GOT3 (cell line): ENCODE measurements at places on chromosomes 12 and 14.

DNA sequence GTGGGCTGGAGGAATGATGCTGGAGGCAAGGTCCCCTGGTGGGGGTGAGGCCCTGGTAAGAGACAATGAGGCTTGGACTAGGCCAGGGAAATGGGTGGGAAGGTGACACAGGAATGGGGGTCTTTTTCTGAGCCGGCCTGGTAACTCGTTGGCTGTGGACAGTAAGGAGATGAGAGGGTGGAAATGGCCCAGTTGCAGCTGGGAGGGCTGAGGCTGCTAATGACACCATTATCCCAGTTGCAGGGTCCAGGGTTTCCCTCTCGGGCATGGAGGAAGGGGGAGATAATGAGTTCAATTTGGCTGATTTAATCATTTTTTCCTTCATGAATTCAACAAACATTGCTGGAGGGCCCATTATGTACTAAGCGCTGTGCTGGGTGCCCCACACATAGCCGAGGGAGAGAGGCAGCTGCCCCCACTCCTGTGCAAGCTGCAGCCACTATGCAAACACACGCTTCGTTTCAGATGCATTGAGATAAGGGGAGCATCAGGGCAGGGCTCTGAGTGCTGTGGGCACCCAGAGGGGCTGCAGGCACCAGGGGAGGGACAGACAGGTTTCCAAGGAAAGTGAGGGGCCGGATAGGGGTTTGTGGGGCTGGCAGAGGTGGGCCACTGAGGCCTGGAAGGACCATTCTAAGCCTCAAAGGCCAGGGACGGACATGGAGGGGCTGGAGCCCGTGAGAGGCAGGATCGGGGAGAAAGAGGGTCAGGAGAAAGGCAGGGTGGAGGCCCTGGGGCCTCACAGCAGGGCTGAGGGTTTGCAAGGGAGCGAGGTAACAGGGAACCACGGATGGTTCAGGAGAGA, 43.2 kb upstream of the MEG3 start:
- DNase-seq = no peak

GRCh38 chr14:90489306-90489705, 92.5 kb downstream of the CALM1 start:
- DNase-seq = no peak

GRCh38 chr14:31939934-31940333, 137.2 kb upstream of the ARHGAP5 start:
- DNase-seq = no peak

DNA sequence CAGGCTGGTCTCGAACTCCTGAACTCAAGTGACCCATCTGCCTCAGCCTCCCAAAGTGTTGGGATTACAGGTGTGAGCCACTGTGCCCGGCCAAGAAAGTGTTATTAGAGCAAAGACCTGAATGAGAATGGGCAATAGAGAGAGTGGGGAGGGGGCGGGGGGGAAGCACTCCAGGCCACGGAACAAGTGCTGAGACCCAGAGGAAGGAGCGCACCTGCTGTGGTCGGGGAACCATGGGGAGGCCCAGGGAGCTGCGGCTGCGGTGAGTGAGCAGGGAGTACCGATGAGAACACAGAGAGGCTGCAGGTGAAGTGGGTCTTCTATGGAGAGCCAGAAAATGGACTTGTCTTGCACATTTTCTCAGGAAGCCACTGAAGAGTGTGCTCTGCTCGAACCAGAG, 10.8 kb downstream of the SMIM41 start:
- DNase-seq = no peak

DNA sequence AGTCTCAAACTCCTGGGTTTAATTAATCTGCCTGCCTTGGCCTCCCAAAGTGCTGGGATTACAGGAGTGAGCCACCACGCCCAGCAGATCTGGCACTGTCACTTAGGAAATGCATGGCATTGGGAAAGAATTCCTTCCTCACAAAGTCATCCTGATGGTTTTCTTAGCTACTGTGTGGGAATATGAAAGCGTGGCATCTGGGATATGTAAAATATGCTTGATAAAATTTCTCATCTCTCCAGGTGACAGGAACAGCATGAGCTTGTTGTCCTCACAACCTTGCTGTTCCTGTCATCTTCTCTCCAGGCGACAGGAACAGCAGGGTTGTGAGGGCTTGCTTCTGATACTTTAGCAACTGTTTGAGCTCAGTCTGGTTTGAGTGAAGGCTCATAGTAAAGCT, 16.1 kb upstream of the AICDA start:
- no peak for DNase-seq

DNA sequence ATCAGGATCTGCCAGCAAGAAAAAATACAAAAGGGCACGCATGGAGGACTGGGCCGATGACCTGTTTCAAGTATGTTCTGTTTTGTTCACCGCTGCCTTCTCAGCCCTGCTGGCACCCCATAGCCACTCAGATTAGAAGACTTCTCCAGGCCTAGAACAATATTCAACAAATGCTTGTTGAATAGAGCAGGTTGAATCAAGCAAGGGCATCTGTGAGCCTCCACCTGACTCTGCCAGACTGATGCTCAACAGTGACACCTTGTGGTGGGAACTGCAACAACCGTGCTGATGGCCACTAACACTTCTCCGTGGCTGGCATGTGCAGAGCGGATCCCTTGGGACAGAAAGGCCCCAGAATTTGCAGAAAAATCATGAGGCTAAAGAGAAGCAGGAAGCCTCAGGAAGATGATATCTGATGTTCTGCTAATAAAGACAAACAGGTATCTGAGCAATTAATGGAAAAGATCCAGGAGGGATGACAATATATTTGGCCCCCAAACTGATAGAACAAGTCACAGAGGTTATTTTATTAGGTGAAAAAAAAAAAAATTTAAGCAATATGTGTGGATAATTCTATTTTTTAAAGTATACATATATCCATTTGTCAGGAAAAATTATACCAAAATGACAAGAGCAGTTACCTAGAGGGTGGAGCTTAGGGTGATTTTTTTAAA, 114.3 kb downstream of the KSR2 start:
- DNase-seq = no peak

DNA sequence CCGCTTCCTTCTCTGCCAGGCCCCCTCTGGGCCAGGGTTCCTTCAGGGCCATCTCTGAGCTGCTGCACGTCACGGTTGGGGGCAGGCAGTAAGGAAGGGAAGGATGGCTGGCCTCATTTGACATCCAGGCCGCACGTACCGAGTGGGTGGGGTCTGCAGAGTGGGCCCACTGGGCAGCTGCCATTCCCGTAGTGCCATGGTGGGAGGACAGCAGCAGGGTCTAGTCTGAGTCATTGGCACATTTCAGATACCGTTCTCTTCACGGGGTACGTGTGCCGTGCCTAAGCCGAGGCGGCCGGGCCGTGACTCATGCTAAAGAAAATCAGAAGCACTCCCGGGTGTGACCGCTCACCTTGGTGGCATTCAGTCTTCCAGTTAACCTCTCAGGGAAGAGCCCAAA, 43.9 kb downstream of the IL31 start:
- DNase-seq = no peak

- no peak for DNase-seq
These were observed 3.9 kb downstream of the SLC38A2 start for GRCh38 chr12:46368684-46369083.

GRCh38 chr12:78418919-78419318, 445.7 kb upstream of the SYT1 start:
- no peak for DNase-seq

DNA sequence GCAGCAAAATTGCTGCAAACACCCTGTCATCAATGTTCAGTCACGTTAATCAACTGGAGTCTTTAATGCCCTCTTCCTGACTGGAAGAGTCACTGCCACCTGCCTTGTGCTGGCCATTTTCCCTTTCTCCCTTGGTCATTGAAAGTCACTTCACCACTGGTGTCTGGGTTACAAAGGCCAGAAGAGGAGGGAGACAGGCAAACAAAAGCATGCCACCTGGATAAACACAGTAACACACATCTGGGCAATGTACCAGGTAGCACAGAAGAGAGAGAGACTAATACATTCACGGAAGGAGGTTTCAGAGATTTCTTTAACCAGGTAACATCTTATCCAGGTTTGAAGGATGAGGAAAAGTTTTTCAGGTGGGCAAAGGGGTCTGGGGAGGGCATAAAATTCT, 32.7 kb downstream of the GPHB5 start:
- no peak for DNase-seq

DNA sequence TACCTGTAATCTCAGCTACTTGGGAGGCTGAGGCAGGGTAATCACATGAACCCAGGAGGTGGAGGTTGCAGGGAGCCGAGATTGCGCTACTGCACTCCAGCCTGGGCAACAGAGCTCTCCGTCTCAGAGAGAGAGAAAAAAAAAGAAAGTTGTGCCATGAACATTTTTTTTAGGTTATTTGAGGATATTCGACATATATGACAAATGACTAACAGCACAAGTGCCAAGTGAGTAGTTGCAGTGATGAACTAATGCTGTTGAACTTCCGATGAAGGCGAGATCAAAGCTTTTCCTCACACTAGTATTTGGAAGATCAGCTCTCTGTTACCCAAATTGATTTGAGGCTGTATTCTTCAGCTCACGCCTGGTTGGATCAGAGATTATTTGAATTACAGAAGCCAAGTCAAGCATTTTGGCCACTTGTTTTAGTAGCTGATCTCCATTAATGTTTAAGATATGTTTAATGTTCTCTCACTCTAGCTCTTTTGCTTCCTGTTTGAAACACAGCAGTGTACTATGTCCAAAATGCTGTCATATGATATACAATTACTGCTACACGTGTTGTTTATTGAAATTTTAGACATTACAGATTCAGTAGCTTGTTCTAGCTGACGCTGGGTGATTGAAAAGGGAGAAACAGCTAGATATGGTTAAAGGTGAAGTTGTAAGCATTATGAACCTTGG, 43.4 kb downstream of the WDR20 start:
- DNase-seq = no peak

GRCh38 chr12:131574395-131574771, 136.5 kb upstream of the SFSWAP start:
- DNase-seq = no peak

DNA sequence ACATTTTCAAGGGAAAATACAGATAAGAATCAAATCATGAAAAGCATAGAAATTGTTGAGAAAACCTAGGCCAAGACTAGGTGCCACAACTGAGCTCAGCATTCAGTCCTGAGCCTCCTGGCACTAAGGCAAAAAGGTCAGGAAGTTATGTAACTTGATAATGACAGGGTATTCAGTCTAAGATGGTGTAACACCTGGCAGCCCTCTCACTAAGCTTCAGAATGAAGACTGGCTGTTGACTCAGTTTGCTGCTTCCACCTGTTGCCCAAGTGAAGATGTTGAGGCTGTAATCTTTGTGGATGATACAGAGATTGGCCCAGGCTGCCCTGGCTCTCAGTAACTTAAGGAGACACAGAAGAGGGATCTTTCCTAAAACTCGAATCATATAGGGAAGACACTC, 19.6 kb downstream of the PROX2 start:
- no peak for DNase-seq

DNA sequence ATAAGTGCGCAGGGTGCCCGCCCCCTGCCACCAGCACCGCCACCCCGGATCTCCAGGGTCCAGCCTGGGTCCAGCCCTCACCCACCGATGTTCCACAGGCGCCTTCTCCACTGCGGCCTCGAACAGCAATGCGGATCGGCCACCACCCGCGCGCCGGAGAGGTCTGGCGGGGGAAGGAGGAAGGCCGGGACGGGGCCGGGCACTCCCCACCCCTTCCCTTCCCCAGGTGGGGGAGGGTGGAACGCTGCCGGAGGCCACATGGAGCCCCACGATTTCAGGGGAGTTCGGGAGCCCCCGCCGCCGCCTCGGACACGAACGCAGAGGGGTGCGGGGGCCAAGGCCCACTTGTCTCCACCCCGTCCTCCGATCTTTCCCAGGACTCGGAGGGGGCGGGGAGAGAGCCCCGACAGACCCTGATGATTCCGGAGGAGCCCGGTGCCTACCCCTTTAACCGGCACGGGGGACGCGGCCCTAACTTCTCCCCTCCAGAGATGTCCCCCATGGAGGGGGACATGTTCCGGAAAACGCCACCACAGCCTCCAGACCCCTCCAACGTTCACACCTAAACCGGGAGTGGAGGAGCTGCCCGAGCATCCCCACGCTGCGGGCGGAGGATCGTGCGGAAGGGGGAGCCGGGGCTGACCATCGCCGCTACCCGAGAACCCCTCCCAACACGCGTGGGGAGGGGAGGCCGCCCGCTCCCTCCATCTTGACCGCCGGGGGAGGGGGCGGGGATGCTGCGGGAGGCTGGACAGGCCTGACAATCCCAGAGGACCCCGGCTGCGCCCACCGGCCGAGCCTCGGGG, 1.1 kb downstream of the ATXN2 start:
- no peak for DNase-seq

DNA sequence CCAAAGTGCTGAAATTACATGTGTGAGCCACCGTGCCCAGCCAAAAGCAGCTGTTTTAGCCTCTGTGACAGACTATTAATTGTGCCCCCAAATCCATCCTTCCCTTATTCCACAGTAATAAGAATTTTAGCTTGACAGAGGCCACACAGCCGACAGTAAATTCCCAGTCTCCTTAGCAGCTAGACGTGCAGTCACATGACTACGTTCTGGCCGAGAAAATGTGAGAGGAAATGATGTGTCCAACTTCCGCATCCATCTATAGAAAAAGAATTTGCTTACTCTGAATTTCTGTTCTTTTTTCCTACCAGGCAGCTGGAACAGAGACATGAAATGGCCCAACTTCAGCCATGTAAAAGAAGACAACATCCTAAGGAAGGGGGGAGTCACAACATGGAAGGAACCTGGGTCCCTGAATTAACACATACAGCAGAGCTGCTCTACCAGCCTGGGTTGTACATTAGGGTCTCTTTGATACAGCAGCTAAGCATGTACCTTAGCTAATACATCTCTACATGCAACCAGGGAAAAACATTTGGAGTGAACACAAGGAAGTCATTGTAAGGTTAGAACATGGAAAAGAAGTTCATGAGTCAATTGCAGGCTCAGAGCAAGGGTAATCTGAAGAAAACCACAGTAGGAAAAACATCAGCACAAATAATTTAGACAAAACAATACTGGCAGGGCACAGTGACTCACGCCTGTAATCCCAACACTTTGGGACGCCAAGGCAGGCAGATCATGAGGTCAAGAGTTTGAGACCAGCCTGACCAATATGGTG, 35.5 kb downstream of the CIT start:
- no peak for DNase-seq

DNA sequence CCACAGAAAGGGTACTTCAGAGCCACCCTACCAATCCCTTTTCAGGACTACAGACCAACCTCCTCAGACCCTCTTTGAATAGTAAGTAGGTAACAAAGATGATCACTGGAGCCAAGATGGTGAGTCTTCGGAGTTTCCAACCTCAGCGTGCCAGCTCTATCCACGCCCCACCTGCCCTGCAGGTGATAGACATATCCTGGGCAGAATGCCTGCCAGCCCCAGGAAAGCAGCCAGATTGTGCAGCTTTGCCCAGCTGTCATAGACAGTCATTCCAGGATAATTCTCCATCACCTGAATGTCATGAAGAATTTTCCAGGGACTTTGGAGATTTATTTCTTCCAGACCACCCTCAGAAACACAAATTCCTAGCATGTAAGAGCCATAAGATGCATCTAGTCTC, 434.4 kb downstream of the RGS6 start:
- no peak for DNase-seq
